Posterior vena cava (tissue), 2 donors: ENCODE measurements at places on chromosomes 3 and 15.

DNA sequence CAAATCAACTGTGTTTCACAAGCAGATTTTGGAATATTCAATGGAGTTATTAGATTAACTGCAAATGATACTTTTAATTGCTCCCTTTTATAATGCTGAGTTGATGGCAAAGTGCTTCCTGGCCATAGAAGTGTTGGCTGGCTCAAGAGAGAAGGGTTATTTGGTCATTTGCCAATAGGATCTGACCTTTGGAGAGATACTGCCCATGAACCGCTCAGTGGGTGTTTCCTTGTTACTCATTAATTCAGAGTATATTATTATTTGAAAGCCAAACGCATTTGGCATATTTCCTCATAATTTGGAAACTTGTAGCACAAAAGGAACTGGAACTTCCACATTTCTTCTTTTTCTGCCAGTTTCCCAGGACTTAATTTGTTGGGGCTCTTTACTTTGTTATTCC, 234.7 kb downstream of the CDIN1 start:
- DNase-seq: no peak

- no peak for DNase-seq
Measured at GRCh38 chr3:171256445-171257250, 203.6 kb downstream of the TNIK start.

DNA sequence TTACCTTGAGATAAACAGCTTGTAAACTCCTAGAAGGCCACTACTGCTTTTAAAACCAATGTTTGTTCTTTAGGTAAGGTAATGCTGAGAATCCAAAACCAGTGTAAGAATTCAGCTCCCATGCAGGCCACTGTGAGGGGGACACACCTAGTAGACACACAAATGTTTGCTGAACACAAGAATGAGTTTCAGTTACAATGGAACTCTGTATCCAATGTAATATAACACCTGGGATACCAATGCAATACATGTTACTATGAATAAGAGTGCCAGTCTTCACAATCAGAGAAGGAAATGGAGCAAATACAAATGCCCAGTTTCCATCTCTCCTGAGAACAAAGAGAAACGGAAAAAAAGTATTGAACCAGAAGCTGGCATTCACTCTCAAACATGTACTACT, 65.9 kb downstream of the IGF2BP2 start:
- DNase-seq: no peak

- no peak for DNase-seq
Measured at GRCh38 chr3:171753665-171754408, 56.4 kb downstream of the PLD1 start.
